ENCODE measurements at places on chromosomes 7 and 10. TPM values are rescaled to one million over a fixed set of nuclear protein-coding genes. Genes with fewer than 3 reads are reported as not detected.

DNA sequence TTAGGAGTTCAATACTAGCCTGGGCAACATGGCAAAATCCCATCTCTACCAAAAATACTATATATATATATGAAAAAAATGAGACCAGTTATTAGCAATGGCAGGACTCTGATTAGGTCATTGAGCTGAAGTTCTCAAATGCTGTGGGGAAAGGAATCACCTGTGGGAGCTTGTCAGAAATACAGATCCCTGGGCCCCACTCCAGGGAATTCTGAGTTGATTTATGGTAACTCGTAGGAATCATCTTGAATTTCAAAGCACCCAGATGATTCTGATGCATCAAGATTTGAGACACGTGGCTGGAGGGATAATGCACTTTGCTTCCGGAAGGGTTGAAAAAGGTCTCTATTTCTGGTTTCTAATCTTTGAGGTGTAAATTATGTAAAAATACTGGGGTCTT lies 1.0 kb upstream of the ANKRD1 start:
- no peaks in the 10 kb centered on the region for H3K36me3 ChIP-seq
- H3K27ac ChIP-seq, result no peak overlapping the region

Gene ZNF804B
- total RNA-seq, result not detected

- DNase-seq, result no peak
- no peak overlapping the region for H3K4me3 ChIP-seq
- H3K4me1 ChIP-seq, result no peaks in the 10 kb centered on the region
- no peaks in the 10 kb centered on the region for H3K27me3 ChIP-seq
- H3K27ac ChIP-seq, result no peak overlapping the region
- no peaks in the 10 kb centered on the region for H3K36me3 ChIP-seq
Measured at GRCh38 chr7:120070201-120070600, 202.8 kb upstream of the KCND2 start.

- no peak overlapping the region for H3K4me3 ChIP-seq
- DNase-seq, result no peak
- H3K27ac ChIP-seq, result no peak overlapping the region
- no peaks in the 10 kb centered on the region for H3K36me3 ChIP-seq
Measured at GRCh38 chr10:70558295-70558694, 44.2 kb downstream of the PRF1 start.

DNA sequence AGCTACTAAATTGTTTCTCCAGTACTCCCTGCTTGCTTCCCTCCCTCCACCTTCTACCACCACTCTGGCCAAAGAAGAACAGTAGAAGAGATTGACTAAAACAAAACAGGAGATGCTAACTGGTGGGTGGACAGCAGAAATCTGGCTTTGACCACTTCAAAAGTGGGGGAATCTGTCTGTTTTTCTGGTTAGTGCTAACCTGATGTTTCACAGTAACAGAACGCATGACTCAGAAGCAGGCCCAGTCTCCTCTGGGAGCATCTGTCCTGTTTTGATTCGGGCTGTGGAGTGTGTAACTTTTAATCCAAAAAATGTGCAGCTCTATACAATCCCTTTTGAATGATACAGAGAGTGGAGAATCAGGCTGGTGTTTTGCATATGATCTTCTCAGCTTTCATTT lies 32.7 kb upstream of the ZNF438 start:
- H3K4me3 ChIP-seq, result no peak overlapping the region
- peaks cover 6% of the 10 kb centered on the region for H3K27me3 ChIP-seq
- H3K27ac ChIP-seq, result no peak overlapping the region
- no peaks in the 10 kb centered on the region for H3K36me3 ChIP-seq
- DNase-seq, result no peak
- H3K4me1 ChIP-seq, result no peaks in the 10 kb centered on the region

DNA sequence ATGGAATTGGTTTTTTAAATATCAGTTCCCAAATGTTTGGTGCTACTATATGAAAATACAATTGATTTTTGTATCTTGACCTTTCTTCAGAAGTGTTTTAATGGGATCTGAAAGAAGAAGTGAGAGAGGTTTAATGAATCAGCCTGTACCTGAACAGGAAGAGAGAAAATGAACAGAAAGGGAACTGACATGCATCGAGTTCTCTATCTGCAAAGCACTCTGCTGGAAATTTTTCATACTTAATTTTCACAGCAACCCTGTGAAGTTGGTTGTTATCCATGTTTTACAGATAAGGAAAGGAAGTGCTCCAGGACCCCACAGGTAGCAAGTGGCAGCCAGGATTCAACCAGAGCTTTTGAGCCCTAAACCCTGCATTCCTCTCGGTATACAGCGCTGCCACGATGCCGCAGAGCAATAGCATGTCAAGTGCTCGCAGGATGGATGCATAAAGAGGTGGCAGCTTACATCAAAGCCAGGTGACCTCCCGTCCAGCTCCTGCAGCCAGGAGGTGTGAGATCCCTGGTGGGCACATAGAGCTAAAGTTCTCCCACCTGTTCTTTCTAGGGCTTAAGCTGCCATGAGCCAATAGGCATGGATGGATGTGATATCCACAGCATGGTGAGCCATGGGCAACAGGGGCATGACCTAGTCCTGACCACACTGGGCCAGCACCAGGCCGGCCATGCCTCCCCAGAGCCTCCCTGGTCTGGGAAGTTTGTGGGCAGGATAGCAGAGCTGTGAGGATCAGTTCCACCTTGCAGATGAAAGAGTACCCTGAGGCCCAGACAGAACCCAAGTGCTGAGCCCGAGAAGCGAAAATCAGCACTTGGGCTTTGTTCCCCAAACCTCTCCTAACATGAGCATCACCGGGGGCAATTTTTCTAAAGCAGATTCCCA lies 57.2 kb downstream of the CALML3 start:
- H3K36me3 ChIP-seq, result no peaks in the 10 kb centered on the region
- DNase-seq, result no peak
- peaks cover 3% of the 10 kb centered on the region for H3K4me1 ChIP-seq
- H3K4me3 ChIP-seq, result no peak overlapping the region

Gene OR2A1
- total RNA-seq, result not detected

- H3K27me3 ChIP-seq, result peaks cover 16% of the 10 kb centered on the region
- H3K27ac ChIP-seq, result no peak overlapping the region
- no peak for DNase-seq
- no peaks in the 10 kb centered on the region for H3K36me3 ChIP-seq
Measured at GRCh38 chr7:155951554-155952158, 139.4 kb upstream of the SHH start.

- H3K27ac ChIP-seq, result no peak overlapping the region
- H3K4me1 ChIP-seq, result no peaks in the 10 kb centered on the region
- no peaks in the 10 kb centered on the region for H3K27me3 ChIP-seq
- no peaks in the 10 kb centered on the region for H3K36me3 ChIP-seq
- no peak overlapping the region for H3K4me3 ChIP-seq
- no peak for DNase-seq
Measured at GRCh38 chr10:82814635-82815034, 939.6 kb downstream of the NRG3 start.

Gene UPK3BL2
- total RNA-seq, result 6.4 TPM
